BJ (cell line): ENCODE measurements at places on chromosomes 1 and 21.

DNA sequence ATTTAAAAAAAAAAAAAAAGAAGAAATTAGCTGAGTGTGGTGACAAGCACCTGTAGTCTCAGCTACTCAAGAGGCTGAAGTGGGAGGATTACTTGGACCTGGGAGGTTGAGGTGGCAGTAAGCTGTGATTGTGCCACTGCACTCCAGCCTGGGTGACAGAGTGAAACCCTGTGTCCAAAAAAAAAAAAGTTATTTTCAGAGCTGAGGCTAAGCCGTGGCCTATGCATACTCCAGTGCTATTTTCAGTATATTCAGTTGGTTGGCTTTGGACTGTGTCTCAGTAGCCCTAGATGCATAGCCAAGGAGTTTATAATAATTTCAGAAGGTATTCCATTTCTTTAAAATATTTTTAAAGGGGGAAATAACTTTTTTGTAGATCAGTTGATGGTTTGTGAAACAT is 140.5 kb upstream of the L1TD1 start:
- no peak for DNase-seq

DNA sequence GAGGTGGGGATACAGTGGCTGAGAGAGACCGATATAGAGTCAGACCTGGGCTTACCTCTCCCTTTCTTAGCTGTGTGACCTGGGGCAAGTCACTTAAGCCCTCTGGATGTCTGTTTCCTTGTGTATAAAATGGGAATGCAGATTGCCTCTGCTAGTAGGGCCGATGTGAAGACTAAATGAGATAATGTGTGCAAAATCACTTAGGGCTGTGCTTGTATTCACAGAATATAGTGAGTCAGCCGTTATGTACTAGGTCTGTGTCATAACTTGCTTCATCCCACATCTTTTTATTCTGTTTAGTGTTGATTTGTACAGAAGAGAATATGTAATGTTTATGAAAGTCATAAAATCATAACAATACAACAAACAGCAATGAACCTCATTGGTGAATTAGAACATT is 56.0 kb downstream of the PTPRU start:
- DNase-seq = no peak

- DNase-seq = no peak
These were observed 270.3 kb downstream of the RGS7 start for GRCh38 chr1:241086686-241087085.

DNA sequence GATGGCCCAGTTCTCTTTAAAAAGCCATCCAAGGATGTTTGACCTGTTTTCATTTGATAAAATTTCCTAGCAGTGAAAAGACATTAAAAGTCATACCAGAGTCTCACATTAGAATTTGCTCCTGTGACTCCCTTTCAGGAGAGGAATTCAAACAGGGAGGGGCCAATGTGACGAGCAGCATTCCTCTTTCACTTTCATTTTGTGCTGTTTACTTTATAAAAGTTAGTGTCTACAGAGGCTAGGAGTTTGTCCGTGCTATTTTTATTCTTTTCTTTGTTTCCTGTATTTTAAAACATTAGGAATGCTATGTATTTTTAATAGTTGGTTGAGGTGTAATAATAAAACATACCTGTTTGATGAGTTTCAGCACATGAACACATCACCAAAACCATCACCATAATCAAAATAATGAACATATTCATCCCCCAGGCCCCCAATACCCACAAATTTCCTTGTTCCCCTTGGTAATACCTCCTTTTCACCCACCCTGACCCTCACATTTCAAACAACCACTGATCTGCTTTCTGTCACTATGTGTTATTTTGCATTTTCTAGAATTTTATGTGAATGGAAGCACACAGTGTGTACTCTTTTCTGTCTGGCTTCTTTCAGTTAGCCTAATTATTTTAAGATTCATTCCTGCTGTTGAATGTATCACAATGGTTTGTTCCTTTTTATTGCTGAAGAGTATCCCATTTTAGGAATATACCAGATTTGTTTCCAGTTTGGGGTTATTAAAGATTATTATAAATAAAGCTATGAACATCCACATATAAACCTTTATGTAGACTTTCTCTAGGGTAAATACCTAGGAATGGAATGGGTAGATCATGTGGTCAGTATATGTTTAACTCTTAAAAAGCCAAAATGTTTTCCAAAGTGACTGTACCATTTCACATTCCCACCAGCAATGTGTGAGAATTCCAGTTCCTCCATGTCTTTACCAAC is 129.5 kb downstream of the TENT5C start:
- peak; percentile 18 for DNase-seq

GRCh38 chr1:221274373-221274772 is 395.1 kb downstream of the HLX start:
- no peak for DNase-seq

DNA sequence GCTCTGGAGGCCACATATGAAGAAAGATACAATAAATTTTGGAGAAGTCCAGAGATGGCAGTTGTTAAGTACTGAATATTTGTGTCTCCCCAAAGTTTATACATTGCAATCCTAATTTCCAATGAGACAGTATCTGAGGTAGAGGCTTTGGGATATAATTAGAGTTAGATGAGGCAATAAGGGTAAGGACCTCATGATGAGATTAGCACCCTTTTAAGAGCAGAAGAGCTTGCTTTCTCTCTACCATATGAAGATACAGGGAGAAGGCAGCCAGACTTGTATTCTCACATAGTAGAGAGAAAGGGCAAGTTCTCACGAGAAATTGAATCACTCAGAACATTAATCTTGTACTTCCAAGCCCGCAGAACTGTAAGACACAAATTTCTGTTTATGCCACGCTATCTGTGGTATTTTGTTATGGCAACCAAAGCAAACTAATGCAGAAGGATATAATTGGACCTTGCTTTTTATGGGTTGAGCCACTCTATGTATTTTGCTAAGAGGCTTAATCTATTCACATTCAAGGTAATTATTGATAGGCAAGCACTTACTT is 430.1 kb downstream of the KCNT2 start:
- DNase-seq = no peak
